Immature natural killer cell (primary cell): ENCODE measurements at places on chromosomes 5 and 9. TPM values are rescaled to one million over a fixed set of nuclear protein-coding genes. Genes with fewer than 3 reads are reported as not detected.

The TRPM6 gene
- not detected for polyA plus RNA-seq

The PCDHA9 gene
- not detected for polyA plus RNA-seq

The SMIM32 gene
- not detected for polyA plus RNA-seq

- no peak for DNase-seq
Measured at GRCh38 chr5:131685516-131686171, 50.6 kb upstream of the RAPGEF6 start.

DNA sequence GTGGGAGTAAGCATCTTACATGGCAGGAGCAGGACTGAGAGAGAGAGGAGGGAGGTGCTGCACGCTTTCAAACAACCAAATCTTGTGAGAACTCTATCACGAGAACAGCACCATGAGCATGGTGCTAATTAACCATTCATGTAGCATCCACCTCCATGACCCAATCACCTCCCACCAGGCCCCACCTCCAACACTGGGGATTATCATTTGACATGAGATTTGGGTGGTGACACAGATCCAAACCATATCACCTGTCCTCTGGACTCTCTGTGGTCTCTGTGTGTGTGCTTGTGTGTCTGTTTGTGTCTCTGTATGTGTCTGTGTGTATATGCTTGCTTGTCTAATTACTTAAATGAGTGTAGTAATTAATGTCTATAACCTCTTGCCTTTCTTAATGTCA, 31.1 kb downstream of the SEC61B start:
- no peak for DNase-seq

GRCh38 chr5:133927300-133928180, 40.9 kb downstream of the C5orf15 start:
- DNase-seq: no peak

The ARHGEF39 gene
- polyA plus RNA-seq: 1.1 TPM

GRCh38 chr9:12846035-12846434, 71.2 kb downstream of the LURAP1L start:
- no peak for DNase-seq
